Dorsolateral prefrontal cortex (tissue), 122 donors: ENCODE measurements at places on chromosomes 11 and 22.

GRCh38 chr22:25452116-25452700, 112.3 kb upstream of the GRK3 start:
- no peak for DNase-seq

GRCh38 chr22:25404928-25405816, 159.3 kb upstream of the GRK3 start:
- DNase-seq = peak; percentile 78

DNA sequence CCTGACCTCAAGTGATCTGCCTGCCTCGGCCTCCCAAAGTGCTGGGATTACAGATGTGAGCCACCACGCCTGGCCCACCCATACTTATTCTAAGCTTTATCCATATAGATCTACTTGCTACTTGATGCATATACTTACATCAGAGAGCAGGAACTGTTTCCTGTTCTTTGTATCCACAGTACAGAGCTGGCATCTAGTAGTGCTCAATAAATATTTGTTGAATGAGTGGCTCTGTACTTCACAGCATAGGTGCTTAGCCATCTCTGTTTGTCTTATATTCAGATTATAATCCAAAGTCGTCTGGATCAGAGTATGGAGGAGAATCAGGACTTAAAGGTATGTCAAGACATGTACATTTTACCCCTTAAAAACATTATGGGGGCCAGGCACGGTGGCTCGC, 38.6 kb upstream of the DLAT start:
- no peak for DNase-seq

GRCh38 chr11:93251922-93252321, 54.1 kb upstream of the SLC36A4 start:
- DNase-seq = no peak

DNA sequence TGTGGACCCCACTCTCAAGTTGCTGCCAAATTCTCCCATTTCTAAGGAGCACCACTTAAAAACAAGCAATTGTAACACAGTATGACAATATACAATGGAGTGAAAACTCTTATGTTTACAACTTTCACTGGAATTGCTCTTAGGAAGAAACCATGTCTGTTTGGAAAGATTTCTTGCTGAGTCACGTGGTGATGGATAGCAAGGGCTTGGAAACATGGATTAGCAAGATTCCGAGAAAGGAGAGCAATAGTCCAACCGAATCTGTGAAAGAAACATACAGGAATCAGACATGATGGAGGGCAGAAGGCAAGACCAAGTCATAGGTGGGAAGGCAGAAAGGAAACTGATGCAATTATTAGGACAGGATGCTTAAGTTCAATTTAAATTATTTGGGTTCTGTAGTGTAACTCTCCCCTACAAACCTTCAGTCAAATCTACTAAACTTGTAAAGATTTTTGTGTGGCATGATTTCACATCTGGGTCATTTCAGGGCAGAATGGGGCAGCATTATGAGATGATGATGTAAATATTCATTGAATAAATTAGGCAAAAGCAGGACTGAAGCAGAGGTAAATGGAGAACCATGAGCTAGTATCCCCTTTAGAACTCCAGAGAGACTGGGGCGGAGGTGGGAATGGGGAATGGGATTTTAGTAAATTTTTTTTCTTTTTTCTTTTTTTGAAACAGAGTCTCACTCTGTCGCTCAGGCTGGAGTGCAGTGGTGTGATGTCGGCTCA, 27.8 kb upstream of the THY1 start:
- DNase-seq = no peak

GRCh38 chr11:70544774-70545609, 146.7 kb downstream of the CTTN start:
- DNase-seq = no peak

DNA sequence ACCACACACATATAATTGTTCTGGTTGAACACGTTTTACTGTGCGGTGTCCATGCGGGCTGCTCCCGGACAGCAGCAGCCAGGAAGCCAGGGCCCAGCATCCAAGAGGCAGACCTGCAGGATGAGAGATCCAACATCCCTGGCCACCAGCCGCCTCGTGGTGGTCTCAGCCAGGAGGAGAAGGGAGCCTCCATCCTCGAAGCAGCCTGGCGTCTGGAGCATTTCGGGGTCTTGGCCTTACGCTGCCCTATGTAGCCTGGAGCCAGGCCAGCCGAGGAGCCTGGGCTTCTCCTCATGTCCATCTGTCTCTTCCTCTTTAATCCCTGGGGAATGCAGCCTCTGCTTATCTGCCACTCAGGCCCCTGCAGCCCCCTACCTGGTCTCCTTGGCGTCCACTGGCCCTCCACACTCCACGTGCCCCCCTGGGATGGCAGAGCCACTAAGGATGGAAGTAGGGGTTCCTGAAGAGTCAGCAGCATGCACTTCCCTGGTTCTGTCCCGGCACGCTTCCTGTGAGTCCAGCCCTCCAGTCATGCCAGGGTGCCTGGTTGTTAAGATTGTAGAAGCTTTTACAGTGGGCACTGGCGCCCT, 253.2 kb downstream of the TBC1D22A start:
- no peak for DNase-seq

- DNase-seq = no peak
These were observed 64.8 kb downstream of the CADM1 start for GRCh38 chr11:115439385-115439784.

- no peak for DNase-seq
These were observed 24.6 kb downstream of the DCPS start for GRCh38 chr11:126328444-126328843.
